ENCODE measurements at places on chromosomes 12 and 14.
A peak's percentile ranks its signal among the peaks of the same experiment; 100 is the strongest.

DNA sequence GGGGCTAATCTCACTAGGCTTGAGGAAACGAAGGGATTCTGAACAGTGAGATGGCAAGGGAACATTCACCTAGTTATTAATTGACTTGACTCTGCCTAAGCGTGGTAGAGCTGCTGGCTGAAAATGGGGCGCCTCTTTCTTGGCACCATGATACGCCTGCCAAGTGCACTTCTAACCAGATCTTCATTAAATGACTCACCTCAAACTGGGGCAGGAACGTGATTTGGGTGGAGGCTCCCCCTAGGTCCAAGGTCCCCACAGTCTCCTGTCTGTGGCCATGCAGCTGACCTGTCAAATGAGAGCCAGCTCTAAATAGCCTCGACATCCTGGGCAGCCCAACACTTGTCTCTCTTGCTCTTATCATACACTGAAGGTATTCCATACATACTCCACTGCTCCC, 26.0 kb downstream of the COQ6 start:
- peak; percentile 78 for DNase-seq

DNA sequence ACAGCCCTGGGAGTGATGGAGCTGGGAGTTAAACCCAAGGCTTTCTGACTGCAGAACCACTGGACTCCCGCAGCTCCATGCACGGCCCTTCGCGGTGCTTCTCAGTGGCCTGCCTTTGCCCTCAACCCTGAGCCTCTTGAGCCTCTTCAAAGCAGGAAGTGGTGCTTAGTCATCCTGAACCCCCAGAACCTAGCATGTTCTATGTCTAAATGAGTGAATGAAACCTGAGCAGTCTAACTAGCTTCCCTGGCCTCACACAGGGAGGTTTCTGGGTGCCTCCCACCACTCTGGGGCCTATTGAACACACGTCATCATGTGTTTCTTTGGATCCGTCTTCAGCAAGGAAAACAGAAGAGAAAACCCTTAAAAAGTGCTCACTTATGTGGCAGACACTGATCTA, 117.9 kb upstream of the SFSWAP start:
- DNase-seq, result no peak

- DNase-seq, result no peak
Measured at GRCh38 chr14:20723488-20723887, 22.2 kb upstream of the EDDM3A start.

DNA sequence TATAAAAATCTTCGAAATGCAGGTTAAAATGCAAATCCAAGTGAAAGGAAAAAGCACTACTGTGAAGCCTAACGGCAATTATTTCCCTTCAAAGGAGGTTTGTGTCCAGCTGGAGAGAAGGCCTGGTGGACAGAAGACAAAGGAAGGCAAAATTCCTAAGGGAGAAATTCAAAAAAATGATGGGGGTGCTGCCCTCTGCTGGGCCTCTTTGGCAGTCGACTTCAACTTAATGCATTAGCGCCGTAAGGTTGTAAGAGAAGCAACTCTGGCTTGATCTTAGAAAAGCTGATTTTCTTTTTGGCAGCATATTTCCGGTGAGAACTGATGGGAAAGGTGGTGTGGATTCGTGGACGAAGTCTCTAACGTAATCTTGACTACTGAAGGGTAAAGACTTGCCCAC, 34.3 kb upstream of the CHFR start:
- no peak for DNase-seq

GRCh38 chr12:60035835-60036234, 440.0 kb downstream of the SLC16A7 start:
- DNase-seq, result no peak

DNA sequence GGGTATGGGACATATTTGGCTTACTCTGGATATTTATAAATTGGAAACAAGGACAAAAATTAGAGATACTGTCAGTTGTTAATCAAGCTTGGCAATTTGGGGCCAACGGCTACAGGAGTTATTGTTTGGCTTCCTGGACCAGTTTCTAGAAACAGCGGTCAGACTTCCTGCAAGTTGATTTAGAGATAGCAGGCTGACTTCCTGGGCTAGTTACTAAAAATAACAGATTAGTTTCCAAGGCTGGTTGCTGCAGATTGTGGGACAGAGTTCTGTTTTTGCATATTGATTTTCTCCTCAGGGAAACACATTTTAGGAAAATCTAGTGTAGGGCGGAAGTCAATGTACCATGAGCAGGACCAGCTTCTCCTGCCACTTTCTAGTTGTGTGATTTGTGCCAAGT, 144.0 kb upstream of the TMPO start:
- no peak for DNase-seq

- peak; percentile 10 for DNase-seq
Measured at GRCh38 chr12:53058674-53059433, 9.0 kb downstream of the TNS2 start.

GRCh38 chr14:101739446-101740141, 21.9 kb upstream of the PPP2R5C start:
- DNase-seq, result no peak

DNA sequence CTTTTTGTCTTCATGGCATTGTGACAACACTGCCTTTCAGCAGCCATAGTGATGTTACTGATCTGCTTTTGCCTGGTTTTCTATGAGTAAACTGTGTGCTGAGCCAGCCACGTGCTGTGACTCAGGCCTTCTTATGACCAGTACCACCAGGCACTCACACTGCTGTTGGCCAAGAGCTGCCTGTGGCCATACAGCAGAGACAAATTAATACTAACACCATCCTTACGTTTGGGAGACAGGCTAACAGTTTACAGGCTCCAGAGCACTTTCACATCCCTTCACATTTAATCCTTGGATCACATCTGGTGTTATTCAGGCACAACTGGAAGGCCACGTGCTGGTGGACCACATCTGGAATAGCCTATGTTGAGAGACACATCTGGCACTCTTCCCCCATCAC, 377.9 kb downstream of the CCDC91 start:
- DNase-seq, result no peak

DNA sequence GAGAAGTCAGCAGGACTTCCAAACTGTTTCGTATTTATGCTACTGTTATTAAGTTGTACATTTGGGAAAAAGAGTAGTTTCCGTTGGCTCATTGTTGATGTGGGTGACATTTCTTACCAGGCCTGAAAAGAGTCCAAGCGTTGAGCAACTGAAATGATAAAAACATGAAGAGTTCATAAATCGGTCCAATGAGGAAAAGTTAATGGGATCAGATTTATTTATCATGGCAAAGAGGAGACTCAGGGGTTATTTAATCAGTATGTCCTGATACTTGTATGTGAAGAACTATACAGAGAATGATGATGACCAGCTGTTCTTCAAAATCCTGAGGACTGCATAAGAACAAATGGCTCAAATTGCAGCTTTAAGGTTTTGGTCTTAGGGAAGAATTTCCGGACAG, 7.7 kb downstream of the VRK1 start:
- DNase-seq, result no peak

- no peak for DNase-seq
Measured at GRCh38 chr12:46926526-46926925, 100.7 kb upstream of the SLC38A4 start.

- DNase-seq, result no peak
Measured at GRCh38 chr12:6914947-6915788, 788 bp downstream of the ENO2 start.

- DNase-seq, result no peak
Measured at GRCh38 chr14:39580696-39581095, 148.5 kb upstream of the FBXO33 start.

DNA sequence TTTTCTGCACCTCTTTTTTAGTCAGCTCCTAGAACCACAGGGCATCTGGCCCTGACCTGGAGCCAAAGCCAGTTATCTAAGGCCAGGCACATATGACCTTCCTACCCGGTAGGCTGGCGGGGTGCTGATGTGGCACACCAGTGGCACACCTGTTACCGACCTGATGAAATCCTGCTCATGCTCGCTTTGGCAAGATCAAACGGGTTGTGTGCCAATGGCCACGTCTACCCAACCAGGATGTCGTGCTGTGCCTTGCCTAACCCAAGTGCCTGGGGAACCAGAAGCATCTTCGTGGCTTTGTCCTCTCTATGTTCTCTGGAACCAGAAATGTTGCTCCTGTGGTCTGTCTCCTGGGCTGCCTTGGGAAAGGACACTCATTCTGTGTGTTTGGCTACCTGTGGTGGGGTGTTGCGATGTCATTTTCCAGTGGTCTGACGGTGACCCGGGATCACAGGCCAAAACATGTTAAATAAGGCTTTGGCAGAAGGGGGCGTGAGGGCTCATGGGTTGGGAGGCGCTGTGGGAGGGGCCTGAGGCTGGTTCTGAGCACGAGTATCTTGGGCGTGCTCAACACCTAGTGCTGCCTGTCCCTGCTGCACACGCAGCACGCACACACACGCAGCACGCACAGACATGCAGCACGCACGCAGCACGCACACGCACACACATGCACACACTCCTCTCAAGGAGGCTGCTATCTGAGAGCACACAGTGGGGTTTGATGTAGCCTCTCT, 27.9 kb downstream of the CCNK start:
- no peak for DNase-seq

GRCh38 chr12:56122637-56123036, 4.6 kb downstream of the ZC3H10 start:
- no peak for DNase-seq

- no peak for DNase-seq
Measured at GRCh38 chr14:92440345-92441003, 73.1 kb upstream of the RIN3 start.

- no peak for DNase-seq
Measured at GRCh38 chr12:90250042-90250441, 541.4 kb upstream of the ATP2B1 start.

GRCh38 chr12:25894759-25895158, 63.7 kb upstream of the RASSF8 start:
- DNase-seq, result no peak

GRCh38 chr12:56154246-56154771, 1.9 kb downstream of the MYL6B start:
- DNase-seq, result no peak

GRCh38 chr14:61754627-61755381, 7.4 kb upstream of the SNAPC1 start:
- no peak for DNase-seq

DNA sequence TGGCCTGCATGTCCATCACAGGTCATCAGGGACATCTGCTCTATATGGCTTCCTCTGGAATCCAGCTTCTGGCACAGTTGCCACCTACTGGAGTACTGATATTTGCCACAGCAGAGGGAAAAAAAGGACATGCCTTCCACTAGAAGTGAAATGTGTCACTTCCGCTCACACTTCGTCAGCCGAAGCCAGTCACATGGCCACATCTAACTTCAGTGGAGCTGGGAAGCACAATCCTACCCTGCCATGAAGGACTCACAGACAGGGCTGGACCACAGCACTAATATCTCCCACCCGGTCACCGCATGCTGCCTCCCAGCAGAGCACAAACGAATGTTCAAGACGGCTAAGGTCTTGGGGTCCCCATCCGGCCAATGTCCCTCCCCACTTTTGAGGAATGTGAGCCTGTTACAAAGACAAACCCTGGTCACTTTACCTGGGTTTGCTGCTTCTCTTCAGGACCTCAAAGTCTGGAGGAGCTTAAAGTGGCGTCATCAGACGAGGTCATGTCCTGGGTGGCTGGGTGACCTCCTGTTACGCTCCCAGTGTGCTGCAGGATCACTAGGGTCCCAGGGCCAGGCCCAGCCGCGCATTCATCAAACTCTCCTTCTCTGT, 98.6 kb downstream of the GCH1 start:
- DNase-seq, result no peak

DNA sequence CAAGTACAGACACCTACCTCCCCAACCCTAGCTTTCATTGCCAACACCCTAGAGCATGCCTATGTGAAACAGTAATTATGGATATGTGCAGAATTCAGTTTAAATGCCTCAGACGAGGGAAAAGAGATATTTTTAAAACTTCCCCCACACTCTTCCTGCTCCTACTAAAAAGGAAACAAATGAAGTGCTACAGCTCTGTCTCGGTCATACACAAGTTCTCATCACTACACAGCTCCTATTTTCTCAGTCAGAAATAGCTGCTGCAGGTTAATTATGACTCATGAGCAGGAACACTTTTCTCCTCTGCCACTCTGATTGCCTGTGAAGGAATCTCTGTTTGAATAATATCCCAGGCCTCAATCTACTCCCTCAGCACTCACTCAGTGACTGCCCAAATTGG, 703.6 kb upstream of the FLRT2 start:
- DNase-seq, result no peak

DNA sequence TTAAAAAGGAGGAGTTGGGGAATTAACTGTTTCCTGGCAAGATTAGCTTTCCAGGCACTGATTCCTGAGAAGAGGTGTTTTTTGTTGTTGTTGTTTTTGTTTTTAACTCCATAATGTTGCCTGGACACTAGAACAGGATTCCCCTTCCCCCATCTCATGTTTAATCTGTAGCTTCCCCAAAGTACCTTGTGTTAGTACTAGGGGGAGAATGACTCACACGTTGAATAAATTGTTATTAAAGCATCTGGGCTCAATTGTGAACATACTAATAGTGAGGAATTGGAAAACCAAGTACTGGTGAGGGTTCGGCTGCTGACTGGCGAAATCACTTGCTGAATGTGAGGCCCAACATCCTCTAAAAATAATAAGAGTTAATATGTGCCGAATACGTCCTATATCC, 1.3 kb upstream of the GNG2 start:
- no peak for DNase-seq

DNA sequence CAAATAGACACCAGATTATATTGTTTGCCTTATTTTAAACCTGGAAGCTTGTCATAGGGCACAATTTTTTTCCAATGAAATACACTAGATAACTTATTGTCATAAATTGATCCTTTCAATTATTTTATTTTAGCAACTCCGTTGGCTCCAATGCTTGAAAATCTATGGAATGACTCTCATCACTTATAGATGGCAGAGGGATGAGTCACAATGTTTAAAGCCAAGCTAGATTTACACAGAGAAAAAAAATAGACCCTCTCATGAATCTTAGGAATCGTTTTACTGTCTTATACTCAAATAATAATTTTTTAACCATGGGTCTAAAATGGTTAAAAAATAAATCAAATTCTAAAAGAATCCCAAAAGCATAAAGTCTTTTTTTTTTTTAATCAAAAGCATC, 1276.6 kb upstream of the FLRT2 start:
- DNase-seq, result no peak

- DNase-seq, result no peak
Measured at GRCh38 chr14:52048641-52049204, 20.1 kb downstream of the NID2 start.

- DNase-seq, result no peak
Measured at GRCh38 chr14:68297039-68297438, 477.5 kb downstream of the RAD51B start.

DNA sequence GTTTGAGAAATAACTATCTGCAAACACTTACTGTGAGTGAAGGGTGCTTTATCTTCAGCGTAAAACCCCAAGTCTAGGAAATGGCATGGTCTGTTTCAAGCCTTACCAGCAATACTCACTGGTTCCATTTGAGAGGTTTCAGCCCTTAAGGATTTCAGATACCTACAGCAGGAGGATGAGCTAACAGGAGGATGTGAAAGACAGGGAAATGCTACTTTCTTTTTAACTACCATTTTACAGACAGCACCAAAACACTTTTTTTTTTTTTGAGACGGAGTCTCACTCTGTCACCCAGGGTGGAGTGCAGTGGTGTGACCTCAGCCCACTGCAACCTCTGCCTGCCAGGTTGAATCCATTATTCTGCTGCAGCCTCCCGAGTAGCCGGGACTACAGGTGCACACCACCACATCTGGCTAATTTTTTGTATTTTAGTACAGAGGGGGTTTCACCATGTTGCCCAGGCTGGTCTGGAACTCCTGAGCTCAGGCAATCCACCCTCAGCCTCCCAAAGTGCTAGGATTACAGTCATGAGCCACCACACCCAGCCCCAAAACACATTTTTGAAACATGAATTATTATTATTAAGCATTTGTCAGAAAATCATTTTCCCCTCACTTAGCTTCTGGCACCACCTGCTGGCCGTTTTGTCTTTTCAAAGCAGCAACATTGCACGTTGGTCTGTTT, 4.6 kb downstream of the MTRFR start:
- DNase-seq, result peak; percentile 62

GRCh38 chr14:77022236-77022852, 6.2 kb downstream of the IRF2BPL start:
- no peak for DNase-seq

All from mucosa of gallbladder (tissue), 1 donor.